Activated naive CD8-positive, alpha-beta T cell treated with anti-CD3 and anti-CD28 coated beads for 36 hours (primary cell): ENCODE measurements at places on chromosomes 16 and 17. TPM values are rescaled to one million over a fixed set of nuclear protein-coding genes. Genes with fewer than 3 reads are reported as not detected.

Gene SALL1
- total RNA-seq, result not detected

DNA sequence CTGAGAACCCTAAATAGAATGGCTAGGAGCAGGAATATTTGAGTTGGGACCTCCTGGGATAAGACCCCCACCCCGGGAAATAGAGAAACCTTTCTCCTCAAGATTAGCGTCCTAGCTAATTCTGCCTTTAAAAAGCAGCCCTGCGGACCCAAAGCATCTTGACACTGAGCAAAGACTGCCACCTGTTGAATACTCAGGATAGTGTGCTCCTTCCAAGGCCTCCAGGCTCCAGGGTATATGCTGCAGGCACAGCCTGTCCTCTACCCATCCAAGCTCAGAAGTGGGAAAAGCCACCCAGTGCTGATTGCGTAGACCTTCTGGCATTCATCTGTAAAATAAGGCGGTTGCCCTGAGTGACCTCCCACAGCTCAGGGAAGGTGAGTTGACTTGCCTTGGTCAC lies 456.2 kb upstream of the DYNLRB2 start:
- DNase-seq, result no peak

DNA sequence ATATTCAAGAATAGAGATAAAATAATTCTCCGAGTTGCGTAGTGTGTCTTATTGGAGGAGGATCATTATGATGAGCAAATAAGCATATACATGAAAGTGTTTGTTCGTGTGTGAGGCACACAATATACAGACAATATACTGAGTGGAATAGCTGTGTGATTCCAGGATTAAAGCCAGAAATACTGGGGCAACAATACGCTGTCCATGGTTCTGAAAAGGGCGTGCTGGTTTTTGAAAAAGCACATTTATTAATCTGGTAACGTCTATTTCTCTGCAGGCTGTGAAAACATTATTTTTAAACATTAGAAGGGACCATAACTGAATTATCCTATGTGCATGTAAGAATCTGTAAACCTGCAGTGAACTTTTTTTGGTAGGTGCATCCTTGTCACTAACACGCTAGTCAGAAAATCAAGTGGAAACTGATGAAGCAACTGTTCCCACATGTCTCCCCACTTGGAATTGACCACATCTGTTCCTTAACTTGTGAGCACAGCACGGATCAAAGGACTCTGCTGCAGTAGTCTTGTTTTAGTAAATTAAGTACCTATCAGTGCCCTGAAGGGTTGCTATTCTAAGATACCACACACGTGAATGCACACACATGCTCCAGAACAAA lies 346.0 kb downstream of the GRIN2A start:
- DNase-seq, result no peak

- DNase-seq, result no peak
These were observed 166.2 kb upstream of the KCNJ16 start for GRCh38 chr17:69908626-69909368.

DNA sequence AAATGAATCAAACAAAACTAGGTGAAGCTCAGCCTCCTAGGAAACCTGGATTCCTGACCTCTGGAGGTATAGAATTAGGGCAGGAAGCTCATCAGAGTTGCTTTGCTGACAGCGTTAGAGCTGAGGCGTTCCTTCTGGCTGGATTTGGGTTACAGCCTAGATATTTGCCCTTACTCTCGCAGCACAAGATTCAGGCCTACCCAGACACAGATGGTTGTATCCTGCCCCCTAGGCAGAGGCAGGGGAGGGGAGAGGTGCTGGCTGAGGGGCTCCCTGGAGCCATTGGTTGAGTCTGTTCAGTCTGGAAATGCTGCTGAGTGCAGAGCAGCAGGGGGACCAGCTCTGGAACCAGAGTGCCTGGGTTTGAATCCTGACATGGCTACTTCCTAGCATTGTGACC lies 78.4 kb downstream of the MPRIP start:
- DNase-seq, result no peak
